ENCODE measurements at places on chromosomes 12 and 14.
A peak's percentile ranks its signal among the peaks of the same experiment; 100 is the strongest.

DNA sequence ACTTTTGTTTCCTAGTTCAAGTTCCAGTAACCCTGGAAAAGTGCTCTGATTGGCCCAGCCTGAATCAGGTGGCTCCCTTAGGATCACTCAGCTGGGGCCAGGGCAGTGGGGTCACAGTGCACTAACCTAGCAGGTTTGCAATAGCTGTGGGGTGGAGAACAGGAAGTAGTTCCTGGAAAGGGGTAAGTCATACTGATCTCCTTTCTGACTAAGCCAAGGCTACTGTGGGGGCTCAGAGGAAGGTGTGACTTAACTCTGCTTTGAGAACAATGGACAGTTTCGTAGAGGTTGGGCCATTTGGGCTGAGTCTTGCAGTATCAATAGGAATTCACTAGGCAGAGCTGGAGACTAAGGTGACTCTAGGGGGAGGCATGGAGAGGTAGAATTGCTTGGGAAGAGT is 89.4 kb downstream of the KIF26A start:
- no peak for DNase-seq

- DNase-seq, result peak; percentile 83
Observed at GRCh38 chr12:49644620-49644994, 21.2 kb downstream of the PRPF40B start.

DNA sequence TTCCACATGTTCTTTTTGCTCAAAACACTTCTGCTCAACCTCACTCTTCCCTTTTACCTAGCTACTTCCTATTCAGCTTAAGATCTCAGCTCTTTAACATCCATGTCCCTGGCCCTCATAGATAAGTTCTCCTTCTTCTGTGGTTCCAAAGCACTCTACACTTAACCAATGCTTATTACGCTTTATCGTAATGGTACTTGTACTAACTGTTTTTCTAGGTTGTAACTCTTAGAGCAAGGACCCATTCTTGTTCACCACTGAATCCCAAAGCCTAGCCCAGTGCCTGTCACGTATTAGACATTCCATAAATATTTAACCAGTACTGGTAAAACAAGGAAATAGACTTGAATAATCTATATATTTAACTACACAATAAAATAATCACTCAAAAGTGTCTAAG is 5.3 kb downstream of the SLC41A2 start:
- no peak for DNase-seq

DNA sequence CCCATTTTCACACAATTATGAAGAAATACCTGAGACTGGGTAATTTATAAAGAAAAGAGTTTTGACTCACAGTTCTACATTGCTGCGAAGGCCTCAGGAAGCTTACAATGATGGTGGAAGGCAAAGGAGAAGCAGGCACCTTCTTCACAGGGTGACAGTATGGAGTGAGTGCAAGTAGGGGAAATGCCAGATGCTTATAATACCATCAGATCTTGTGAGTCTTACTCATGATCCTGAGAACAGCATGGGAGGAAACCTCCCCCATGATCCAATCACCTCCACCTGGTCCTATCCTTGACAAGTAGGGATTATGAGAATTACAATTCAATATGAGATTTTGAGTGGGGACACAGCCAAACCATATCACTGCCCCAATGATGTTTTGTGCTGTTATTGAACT is 189.3 kb upstream of the CRY1 start:
- no peak for DNase-seq

DNA sequence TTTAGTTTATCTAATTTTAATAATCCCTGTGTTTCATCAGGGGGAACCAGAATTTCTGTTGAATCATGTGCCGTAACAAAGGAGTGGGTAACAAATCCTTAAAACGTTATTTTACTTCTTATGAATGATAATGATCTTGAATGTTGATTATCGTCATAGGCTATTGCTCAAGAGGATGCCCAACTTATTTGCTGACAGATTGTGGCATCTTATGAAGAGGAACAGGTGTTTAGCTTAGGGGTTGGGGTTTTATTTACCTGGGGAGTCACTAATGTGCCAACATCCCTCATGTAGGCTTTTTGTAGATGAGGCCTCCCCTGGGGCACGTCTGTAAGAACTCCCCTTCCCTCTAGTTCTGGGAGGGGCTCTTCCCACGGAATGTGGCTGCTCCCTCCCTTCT is 32.4 kb upstream of the TMX1 start:
- DNase-seq, result no peak

DNA sequence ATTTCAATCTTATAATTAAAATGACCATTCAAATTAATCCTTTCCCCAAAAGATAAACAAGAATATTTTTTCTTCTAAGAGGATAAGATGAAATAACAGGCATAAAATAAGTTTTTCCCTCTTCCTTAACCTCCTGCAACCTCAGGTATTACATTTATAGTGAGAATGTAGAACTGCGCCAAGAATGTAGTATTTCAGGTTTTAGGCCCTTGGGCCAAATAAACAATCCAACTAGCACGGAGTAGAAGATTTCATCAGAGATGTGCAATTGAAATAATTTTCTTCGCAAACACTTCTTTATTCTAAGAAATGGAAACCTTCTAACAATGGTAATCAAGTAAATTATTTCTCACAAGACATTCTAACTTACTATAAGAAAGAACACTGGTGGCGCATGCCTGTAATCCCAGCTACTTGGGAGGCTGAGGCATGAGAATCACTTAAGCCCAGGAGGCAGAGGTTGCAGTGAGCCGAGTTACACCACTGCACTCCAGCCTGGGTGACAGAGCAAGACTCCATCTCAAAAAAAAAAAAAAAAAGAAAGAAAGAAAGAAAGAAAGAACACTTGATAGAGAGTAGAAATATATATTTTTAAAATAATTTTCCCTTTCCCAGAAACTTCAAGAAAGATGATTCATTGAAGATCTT is 100.8 kb downstream of the TAOK3 start:
- no peak for DNase-seq

DNA sequence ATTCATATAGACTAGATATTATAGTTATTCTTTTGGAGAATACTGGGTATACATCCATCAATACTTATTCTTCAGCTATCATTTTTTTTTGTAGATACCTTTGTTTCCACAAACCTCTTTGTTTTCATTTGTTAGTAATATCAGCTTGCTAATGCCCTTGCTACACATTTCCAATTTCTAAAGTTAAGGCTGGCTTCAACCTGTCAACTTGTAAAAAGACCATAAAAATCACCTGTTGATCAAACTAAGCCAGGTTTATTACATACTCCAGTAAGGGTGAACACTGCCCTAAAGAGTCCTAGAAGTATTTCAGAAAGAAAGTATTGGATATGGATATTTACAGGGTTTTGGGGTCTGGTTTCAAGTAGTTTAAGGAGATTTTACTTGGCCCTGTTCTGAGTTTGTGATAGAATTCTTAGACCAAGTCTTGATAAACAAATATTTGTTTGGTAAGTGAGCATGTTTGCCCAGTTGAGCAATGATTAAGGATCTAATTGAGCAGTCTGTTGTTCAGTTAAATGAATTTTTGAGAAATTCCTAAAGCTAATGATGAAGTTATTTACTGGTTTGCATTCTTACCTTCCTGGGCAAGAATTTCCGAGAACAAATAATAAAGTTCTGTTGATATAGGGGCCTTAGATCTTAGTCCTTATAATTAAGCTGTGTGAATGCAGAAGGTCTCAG is 52.8 kb upstream of the LRTM2 start:
- DNase-seq, result no peak

DNA sequence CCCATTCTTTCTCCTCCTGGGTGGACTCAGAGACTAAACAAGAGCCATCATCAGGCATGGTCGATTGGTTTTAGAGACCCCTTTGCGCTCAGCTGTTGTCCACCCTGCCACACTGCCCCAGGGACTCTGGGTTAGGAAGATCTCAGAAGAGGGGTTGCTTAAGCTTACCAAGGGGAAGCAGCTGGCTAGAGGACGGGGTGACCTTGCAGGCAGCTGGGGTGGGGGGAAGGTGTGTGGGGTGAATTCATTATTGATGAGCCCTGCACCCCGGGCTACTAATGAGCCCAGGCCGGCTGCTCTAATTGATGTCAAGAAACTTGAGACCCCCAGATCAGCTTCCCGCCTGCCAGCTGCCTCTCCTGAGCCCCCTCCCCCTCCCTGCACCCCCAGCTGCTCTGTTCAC is 8.7 kb upstream of the ZNF385A start:
- DNase-seq, result no peak

GRCh38 chr14:33019346-33019745 is 80.7 kb downstream of the NPAS3 start:
- no peak for DNase-seq

- no peak for DNase-seq
Observed at GRCh38 chr12:97757481-97758193, 295.0 kb downstream of the RMST start.

- no peak for DNase-seq
Observed at GRCh38 chr14:65351493-65352194, 60.9 kb upstream of the FUT8 start.

DNA sequence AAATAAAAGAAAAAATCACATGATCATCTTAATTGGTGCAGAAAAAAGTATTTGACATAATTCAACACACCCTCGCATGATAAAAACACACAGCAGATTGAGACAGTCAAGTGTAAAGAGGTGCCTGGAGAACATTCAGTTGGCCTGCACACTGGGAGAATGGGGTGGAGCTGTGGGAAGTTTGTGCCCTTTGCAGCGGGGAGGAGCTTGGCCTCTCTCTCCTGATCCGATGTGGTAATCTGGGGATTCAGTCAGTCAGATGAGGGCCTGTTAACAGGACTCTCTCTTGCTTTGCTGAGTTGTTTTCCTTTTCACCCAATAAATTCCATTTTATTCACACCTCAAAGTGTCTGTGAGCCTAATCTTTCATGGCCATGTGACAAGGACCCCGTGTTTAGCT is 5.9 kb downstream of the SERPINA6 start:
- no peak for DNase-seq

DNA sequence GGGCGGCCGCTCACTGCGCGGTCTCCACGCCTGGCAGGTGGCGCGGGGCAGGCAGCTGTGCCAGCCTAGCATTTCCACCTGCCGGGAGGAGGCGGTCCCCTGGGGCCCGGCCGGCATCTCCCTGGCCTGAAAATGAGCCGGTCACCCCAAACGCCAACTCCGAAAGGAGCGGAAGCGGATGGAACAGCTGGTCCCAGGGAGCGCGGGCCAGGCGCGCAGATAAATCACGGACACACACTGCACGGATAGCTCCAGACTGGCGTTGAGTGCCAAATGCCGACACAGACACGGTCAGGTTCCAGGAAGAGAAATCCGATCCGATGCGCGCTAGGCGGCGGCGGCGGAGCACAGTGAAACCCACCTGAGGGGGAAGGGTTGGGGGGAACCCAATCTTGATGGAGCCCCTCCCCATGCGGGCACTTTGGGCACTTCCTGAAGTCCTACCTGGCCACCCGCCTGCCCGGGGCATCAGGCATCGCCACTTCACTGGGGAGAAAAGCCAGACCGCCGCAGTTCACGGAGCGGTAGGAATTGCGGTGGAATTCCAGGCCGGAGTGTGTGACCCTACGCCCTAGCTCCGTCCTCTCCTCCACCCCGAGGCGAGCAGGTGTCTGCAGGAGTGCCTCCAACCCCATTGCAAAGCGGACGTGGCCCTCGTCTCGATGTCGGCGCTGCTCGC is 624 bp upstream of the PLEKHD1 start:
- no peak for DNase-seq

GRCh38 chr12:41476499-41477439 is 288.6 kb downstream of the PDZRN4 start:
- DNase-seq, result no peak

DNA sequence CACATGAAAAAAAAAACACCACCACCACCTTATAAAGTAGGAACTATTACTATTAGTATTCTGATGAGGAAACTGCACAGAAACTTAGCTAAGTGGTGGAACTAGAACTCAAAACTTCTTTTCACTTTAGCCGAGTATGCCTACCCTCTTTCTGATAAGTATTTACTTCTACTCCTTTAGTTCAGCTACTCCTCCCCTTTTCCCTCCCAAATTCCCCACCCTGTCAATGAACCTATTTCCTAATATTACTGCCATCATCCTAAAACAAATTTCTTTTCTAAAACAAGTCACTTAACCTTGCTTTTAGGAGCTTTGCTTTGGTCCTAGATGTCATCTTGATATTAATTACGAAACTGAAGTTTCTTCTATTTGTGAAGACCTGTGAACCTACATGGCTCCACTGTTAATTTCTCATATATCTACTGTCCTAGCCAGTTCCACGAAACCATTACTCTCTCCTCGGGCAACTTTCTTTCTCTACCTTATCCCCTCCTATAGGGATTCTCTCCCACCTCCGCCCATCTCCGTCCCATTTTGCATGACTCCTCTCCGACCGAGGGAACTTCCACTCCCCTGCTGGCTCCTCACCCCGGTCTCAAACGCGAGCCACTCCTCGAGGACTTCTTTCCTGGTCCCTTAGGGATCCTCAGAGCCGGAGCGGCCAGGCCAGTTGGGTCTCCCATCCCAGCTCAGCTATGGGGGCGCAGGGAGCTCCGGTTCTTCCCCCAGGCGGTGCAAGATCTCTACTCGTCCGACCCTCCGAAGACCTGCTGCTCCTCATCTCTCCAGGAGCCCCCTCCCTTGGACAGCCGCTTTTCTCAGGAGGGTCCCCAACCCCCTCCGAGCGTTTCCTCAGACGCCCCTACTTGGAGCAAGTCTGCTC is 1.1 kb downstream of the NUMB start:
- DNase-seq, result no peak

DNA sequence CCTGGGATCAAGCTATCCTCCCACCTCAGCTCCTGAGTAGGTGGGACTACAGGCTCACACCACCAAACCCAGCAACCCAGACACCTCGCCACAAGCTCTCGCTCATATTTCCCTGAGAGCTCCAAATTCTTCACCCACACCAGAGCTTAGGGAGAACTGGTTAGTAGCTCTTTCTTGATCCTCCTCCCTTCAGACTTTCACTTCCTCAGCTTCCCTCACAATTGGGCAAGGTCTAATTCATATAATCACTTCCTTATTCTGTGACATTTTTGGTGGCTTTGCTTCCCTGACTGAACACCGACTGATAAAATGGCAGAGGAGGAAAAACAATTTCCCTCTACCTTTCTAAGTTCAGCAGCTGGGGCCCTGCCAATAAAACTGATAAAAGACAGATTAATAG is 88.5 kb downstream of the GXYLT1 start:
- no peak for DNase-seq

DNA sequence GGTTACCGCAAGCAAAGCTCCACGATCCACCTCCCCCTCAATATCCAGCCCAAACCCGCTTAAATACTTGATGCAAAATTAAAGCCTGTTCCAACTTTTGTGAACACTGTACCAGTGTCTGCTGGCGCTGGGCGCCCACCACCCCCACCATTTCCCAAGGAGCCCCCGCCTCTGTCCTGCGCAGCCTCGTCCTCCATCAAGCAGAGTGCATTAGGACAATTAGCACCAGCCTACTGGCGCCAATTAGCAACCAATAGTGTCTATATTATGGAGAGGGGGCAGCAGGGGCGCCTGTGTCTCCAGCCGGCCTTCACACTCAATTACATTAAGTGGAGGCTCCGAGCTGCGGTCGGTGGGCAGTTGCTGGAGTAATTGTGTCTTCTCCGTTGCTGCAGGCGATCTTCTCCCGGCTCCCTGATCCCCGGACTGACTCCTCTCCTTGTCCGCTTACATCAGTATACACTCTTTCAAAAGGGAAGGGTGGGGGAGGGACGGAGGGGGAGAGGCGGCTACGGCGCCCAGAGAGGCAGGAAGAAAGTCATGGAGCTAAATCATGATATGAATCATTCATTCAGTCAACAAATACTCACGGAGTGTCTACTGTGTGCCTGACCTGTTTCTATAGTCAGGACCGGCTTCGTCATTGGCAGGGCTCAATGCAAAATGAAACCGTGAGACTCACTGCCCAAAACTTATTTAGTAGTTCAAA is 707.3 kb downstream of the MED13L start:
- no peak for DNase-seq

- no peak for DNase-seq
Observed at GRCh38 chr12:94338006-94338794, 121.5 kb downstream of the CEP83 start.

GRCh38 chr12:122087431-122088178 is 9.0 kb downstream of the MLXIP start:
- no peak for DNase-seq
